ENCODE measurements at places on chromosomes 2 and 18. TPM values are rescaled to one million over a fixed set of nuclear protein-coding genes. Genes with fewer than 3 reads are reported as not detected.

Gene UGT1A8
- not detected for total RNA-seq

DNA sequence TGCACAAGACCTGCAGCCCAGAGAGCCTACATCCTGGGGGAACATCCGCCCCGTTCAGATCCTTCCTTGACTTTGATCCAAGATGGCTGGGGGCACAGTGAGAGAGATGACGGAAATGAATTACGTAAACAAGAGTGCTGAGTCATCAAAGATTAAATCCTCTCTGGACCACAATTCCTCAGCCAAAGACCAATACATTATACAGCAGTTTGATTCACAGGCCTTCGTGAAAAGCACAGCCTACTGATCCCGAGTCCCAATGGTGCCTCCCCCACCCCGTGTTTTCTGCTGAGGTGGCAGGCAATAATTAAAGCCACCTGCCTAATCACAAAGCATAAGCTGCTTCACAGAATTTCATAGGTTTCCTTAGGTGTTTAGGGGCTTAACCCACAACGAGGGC lies 43.0 kb downstream of the MYO5B start:
- DNase-seq = no peak

Gene ANKRD30BL
- not detected for total RNA-seq

DNA sequence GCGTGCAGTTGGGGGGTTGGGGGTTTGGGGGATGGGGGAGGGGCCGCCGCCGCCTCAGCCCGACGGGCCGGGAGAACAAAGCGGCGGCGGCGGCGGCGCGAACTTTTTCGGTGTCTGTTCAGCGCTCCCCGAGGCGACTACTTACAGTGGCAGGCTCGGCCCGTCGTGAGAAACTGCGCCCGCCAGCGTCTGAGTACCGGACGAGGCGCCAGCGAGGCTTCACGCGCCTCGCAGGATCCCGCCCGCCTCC lies 172 bp downstream of the PRKD3 start:
- DNase-seq = no peak

DNA sequence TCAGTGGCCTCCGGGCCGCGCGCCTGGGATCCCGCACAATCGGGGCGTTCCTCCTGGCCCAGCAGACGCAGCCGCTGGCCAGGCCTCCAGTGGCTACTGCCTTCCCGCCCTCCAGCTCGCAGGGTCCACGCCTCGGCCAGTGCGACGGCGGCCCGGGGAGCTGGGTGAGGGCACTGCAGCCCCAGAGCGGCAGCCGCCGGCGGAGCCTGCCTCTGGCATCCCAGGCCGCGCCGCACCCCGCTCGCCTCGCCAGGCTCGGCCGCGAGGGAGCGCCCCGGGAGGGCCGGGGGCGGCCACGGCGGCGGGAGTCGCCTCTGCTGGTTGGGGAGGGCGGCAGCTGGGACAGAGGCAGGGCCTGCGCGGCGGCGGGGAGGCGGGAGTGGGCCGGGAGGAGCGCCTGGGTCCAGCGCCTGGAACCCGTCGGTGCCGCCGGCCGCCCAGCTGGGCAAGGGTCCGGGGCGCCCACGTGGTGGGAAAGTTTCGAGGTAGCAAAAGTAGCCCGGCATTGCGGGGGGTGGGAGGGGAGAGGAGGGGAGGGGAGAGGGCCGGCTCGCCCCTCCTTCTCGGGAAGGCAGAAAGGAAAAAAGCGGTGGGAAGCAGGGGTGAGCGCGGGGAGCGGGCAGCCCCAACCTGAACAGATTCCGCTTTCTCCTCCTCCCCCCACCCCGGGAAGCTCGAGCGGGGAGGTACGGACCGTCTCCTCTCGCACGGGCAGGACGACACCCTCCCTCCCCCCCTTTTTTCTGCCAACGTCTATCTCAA lies 1.5 kb upstream of the INHBB start:
- no peak for DNase-seq

GRCh38 chr2:170086751-170087412 lies 91.1 kb upstream of the MYO3B start:
- no peak for DNase-seq

DNA sequence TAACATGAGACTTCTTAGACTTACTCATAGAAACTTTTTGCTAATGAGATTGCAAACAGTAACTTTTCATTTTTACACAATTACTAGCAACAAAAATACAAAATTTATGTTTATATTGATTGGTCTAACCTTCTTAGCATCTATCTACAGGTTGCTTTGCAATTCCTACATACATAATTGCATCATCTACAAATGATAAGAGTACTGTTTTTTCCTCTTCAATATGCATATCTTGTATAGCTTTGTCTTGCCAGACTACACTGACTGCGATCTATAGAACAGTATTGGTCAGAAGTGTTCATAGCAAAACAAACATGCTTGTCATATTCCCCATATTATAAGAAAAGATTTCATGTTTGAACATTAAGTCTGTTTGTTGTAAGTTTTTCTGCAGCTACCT lies 87.9 kb downstream of the ATAD2B start:
- DNase-seq = no peak

GRCh38 chr2:200056105-200056504 lies 100.7 kb downstream of the MAIP1 start:
- DNase-seq = no peak

DNA sequence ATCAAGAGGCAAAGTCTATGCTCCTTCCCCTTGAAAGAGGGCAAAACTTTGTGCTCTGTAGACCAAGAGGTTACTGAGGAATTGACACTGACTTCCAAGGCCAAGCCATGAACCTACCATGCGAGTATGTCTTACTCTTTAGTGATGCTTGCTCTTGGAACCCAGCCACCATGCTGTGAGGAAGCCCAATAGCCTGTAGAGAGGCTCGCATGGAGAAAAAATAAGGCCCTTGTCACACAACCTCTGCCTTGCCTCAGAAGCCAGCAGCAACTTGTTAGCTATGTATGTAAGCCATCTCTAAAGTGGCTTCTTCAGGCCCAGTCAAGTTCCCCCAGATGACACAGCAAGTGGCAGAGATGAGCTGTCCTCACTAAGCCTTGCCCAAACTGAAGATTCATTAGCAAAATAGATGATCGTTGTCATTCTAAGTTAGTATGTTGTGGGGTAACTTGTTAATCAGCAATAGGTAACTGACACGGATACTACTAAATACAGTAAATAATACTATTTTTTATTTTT lies 66.1 kb upstream of the RGPD5 start:
- no peak for DNase-seq

- DNase-seq = peak; percentile 51
These were observed 420.2 kb upstream of the CHST9 start for GRCh38 chr18:27605107-27605834.

DNA sequence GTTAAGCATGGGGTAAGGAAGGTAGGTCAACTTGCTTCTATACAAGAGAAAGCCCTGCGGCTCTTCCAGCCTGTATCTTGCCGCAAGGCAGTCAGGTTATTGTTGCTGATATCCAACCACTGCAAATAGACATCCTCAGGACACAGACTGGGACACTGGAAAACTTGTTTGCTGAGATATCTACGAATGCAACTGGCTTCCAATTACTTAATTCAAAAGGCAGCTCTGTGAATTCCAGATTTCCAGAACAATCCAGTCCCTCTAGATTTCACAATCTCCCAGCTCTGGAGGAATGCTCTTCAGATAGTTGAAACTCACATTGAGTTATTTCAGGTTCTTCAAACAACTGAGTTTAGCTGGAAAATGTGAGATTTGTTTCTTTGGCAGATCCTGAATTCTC lies 34.6 kb upstream of the SP9 start:
- no peak for DNase-seq

Gene TDRD15
- not detected for total RNA-seq

Gene KLHL41
- 0.87 TPM for total RNA-seq

- DNase-seq = no peak
These were observed 143.3 kb downstream of the GLI2 start for GRCh38 chr2:120878970-120879369.

DNA sequence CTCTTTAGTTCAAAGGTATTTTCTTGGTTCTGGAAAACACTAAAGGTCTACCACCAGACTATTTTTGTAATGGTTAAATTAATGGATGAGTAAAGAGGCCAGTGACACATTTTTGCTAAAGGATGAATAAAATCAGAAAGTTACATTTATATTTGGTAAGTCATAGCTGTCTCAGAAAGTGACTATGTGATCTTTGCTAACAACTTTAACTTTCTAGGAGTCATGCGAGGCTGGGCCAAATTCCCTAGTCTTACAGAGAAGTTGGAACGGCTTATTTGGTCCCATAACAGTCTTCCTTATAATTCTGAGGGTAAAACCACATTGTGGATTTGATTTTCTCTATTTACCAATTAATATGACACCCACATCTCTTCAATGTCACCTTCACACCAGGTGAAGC lies 198.1 kb downstream of the PDE1A start:
- DNase-seq = no peak

DNA sequence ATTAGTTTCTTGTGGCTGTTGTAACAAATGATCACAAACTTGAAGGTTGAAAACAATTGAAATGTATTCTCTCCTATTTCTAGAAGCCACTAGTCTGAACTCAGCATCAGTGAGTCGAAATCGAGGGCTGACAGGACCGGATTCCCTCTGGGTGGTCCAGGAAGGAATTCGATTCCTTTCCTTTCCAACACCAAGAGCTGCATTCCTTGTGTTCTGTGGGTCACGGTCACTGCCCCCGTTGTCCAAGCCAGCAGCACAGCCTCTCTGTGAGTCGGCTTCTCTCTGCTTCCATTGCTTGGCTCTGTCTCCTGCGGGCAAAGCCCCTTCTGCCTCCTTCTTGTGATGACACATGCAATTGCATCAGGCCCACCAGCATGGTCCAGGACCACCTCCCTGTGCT lies 67.3 kb downstream of the SMIM21 start:
- no peak for DNase-seq

Gene KLHL30
- not detected for total RNA-seq

Gene LINC00305
- 2.6 TPM for total RNA-seq

- DNase-seq = peak; percentile 10
These were observed 94.7 kb downstream of the ANKRD44 start for GRCh38 chr2:197215748-197216360.

GRCh38 chr2:191155608-191156071 lies 4.8 kb upstream of the STAT4 start:
- DNase-seq = no peak

Gene DNAJC5G
- 0.47 TPM for total RNA-seq

DNA sequence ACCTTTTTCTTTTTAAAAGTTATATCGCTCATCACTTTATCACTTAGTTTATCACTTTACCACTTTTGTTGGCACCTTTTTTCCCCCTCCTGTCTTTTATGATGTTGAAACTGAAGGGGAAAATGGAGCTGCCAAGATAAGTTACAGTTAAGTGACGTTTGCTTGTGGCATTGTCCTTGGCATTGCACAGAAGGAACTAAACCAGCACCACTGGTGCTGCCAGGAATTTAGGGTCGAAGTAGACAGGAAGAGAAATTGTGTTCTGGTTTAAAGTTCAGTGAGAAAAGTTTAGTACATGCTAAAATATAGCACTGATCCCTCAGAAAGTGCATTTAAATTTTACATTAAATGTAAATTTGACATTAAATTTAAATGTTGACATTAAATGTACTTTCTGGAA lies 49.9 kb downstream of the MYO1B start:
- no peak for DNase-seq

DNA sequence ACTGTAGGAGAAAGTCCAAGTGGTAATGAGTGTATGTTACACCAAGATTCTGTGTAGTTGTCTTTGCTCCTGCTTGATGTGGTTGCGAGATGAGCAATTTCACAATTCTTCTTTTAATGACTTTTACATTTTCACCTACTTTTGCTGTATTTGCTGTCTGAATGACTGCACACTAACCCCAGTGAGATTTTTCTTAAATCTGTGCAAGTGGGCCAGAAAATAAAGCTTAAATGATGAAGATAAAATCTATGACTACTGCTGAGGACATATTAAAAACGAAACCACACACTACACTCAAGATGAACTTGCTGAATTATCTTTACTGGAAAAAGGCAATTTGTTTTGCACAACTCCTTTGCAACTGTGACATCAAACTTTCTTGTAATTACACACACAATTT lies 4.1 kb downstream of the LDAH start:
- DNase-seq = no peak

DNA sequence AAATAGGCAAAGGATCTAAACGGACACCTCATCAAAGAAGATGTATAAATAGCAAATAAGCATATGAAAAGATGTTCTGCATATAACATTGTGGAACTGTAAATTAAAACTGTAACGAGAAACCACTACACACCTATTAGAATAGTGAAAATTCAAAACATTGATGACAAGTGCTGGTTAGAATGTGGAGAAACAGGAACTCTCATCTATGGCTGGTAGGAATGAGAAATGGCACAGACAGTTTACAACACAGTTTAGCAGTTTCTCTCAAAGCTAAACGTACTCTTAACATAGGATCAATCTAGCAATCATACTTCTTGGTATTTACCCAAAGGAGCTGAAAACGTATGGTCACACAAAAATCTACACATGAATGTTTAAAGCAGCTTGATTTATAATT lies 126.2 kb downstream of the TRIB2 start:
- DNase-seq = no peak

- DNase-seq = no peak
These were observed 51.4 kb downstream of the OSBPL1A start for GRCh38 chr18:24346254-24346653.

GRCh38 chr2:126945118-126945517 lies 46.4 kb downstream of the TEX51 start:
- no peak for DNase-seq

DNA sequence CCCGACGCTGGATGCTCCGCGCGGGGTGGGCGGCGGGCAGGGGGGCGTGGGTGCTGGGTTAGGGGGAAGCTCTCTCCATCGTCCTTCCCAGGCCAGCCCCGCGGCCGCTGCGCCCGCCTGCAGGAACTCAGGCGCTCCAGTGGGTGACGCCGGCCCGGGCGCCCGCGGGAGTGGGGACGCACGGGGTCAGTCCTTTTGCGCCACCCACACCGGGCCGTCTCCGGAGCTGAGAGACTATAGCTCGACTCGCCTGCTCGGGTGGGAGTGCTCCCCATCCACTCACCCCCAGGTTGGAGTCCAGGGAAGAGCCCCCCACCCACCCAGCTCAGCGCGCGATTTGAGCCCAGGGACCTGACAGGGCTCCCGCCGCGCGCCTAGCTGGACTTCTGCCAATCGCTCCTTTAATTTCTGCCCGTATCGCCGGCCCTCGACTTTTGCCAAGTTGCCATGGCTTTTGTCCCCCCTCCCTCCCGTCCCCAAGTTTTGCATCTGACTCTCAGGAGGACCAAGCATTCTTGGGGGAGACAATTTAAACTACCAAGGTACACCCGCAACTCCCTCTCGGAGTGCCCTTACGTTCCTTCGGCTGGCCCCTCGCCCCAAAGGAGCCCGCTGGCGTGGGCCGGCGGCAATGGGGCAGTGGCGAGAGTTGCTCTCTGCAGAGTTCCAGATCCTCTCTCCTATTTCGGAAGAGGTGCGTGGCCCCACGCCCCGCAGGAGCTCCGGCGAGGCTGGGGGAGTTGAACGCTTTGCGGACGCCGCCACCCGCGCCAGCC lies 205.8 kb upstream of the SMAD2 start:
- DNase-seq = no peak

DNA sequence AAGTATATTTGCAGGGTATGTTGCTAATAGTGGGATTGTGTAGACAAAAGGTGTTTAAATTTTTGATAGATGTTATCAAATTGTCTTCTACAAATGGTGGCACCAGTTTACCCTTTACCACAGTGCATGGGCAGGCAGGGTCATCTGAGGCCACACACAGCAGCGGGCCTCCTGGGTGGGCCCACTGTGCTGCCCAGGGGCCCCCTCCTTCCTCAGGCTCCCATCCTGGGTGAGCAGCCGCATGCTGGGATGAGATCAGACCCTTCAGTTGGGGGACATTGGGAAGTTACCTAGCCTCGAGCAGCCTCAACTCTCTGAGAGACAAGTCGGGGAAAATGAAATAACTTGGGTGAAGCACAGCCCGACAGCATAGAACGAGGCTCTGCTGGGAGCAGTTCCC lies 9.7 kb downstream of the MYO7B start:
- DNase-seq = no peak

- no peak for DNase-seq
These were observed 15.0 kb downstream of the ADD2 start for GRCh38 chr2:70753031-70753430.

- peak; percentile 10 for DNase-seq
These were observed 47.0 kb downstream of the UGP2 start for GRCh38 chr2:63888490-63889402.
